ENCODE measurements at places on chromosomes 16 and 17.

GRCh38 chr16:54719624-54720023, 211.0 kb upstream of the IRX5 start:
- DNase-seq = no peak

DNA sequence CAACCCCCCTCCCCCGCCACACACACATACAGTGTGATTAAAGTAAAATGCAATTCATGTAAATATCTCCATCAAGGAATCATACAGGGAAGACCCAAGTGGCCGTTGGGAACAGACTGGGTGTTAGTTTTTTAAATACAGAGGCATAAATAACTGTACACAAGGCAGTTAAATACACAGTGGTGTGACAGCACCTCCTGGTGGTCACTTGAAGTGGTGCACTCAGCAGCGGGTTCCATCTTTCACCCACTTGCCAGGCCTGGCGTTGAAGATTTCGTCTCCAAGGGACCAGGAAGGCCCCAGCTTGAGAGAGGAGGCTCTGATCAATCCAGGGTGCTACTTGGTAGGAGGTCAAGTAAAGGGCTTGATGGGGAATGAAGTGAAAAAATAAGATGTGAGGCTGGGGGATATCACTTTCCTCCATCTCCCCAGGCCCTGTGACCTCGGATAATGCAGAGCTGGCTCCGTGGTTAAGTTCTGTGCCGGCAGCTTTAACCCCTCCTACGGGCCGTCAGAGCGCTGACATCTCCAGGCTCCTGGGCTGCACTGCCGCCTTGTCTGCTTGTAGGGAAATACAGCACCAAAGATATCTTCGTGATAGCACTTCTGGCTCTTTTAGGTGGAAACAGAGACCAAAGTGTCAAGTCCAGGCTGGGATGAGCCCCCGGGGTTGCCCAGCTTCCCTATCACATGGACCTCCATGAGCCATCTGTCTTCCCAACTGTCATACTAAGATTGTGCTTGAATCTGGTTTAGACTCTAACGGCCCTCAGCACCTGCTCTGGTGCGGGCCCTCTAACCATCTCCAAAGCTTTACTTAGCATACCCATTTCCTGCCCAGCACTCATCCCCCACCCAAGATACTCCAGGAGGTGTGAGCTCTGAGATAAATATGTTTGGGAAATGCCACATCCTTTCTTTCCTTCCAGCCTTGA, 20.7 kb downstream of the LGALS9 start:
- DNase-seq = peak; percentile 38

GRCh38 chr17:67931227-67931626, 65.0 kb downstream of the C17orf58 start:
- DNase-seq = no peak

- DNase-seq = no peak
Measured at GRCh38 chr17:43475494-43476089, 8.2 kb upstream of the DHX8 start.

DNA sequence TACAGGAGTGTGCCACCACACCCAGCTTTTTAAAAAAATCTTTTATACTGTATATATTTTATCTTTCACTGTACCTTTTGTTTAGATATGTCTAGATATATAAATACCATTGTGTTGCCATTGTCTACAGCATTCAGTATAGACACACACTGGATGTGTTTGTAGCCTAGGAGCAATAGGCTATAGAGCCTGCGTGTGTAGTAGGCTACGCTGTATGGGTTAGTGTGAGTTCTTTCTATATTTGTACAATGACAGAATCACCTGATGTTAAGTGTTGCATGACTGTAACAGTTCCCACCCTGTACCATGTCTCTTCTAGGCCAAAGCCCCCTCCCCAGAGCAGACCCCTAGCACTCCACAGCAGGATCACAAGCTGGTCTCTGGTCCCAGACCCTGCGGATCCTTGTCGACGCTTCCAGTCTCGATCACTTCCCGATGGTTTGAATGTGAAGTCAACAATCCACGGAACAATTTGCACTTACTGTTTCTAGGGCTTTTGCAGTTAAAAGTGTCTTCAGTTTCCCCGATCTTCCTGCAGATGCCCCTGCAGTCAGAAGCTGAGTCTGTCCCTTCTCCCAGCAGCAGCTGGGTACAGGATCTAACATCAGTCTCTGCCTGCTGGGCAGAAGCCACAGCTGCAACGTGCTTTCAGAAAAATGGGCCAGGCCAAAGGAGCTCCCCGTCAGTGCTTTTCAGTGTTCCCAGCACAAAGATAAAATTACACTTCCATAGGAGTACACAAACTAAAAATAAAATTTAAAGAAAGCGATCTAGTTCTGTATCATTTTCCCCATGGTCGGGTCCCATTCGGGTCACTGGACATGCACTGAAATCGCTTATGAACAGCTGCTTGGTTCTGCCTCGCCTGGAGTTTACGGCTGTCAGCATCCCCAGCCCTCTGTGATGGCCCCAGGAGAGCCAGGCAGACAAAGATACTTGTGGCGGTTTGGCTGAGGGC, 35.4 kb downstream of the ADAM11 start:
- DNase-seq = no peak

GRCh38 chr17:63504261-63504660, 18.9 kb upstream of the KCNH6 start:
- no peak for DNase-seq

GRCh38 chr16:70529051-70529777, 5.6 kb downstream of the SF3B3 start:
- DNase-seq = no peak

DNA sequence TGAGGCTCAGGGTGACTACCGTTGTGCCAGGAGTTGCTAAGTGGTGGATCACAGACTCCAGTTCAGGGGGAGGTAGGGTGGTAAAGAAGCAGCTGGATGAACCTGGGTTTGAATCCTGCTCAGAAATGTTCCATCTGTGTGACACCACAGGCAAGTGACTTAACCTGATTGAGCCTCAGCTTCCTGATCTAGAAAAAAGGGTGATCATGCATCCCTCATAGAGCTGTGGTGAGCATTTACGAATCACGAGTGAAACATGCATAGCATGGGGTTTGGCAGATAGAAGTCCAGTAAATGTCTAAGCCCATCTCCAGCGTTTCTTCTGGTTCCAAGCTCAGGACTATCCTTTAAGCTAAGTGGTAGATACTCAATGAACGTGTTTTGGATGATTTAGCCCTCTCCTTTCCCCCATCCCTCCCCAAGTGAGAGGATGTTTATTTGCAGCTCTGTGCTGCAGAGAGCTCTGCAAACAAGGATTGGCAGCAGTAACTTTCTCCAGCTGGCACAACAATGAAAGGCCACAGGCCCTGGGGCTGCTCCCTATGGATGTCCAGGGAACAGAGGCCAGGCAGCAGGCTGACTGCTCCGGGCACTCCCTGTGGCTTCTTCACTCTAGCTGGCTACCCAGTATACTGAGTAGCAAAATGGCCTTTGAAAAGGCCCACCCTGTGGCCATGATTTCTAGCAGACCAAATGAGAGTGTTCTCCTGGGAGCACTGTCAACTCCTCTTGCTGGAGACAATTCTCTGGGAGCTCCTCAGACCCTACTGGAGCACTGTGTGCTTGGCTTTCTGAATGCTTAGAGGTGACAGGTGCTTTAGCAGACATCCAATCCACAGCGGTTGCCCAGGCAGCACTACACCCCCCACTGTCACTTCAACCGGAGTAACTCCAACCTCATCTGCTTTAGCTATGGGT, 21.3 kb downstream of the CA4 start:
- no peak for DNase-seq

- no peak for DNase-seq
Measured at GRCh38 chr16:67779256-67780014, 26.9 kb downstream of the RANBP10 start.

DNA sequence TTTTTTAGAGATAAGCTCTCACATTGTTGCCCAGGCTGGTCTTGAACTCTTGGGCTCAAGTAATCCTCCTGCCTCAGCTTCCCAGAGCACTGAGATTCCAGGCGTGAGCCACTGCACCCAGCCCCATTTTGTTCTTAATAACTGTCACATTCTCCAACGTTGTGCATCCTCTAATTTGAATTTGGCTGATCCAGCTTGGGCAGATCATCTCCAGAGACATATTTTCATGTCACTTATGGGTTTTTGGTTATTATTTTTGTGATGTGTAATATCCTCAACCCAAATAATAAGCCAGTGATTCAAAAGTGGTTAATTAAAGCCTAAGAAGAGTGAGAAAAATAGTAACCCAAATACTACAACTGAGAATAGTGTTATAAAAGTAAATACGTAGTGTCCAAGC, 16.2 kb upstream of the COL1A1 start:
- DNase-seq = no peak

DNA sequence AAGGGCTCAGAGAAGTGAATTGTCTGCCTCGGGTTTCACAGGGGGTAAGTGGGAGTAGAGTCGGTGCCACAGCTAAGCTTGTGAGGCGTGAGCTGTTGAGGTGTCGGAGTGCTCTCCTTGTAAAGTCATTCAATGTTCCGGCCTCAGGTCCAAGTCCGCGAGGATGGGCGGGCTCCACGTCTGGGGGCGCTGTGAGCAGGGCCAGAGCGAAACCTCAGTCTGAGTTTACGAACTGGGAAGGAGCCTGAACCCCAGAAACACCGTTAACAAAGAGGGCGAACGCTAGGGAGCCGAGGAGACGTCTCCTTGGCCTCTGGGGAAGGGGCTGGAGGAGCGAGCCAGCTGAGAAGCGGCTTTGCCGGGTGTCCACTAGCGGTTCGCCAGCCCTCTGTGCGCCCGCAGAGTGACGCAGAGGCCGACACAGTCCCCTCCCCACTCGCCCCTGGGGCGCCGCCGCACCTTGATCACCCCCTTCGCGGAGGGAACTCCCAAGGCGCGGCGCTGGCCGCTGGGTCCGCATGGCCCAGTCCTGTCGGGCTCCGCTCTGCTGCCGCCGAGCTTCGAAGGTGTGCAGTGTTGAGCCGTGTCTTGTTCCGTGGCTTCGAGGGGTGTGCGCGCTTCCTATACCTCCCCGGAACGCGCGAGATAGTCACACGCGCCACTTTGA, 4.9 kb downstream of the IRX3 start:
- DNase-seq = no peak

- DNase-seq = no peak
Measured at GRCh38 chr17:66354981-66355380, 52.6 kb downstream of the PRKCA start.

- DNase-seq = no peak
Measured at GRCh38 chr17:15397620-15398019, 56.2 kb upstream of the TEKT3 start.

- no peak for DNase-seq
Measured at GRCh38 chr16:79192904-79193303, 407.6 kb downstream of the MAF start.

- no peak for DNase-seq
Measured at GRCh38 chr17:760371-760770, 8.3 kb upstream of the GEMIN4 start.

DNA sequence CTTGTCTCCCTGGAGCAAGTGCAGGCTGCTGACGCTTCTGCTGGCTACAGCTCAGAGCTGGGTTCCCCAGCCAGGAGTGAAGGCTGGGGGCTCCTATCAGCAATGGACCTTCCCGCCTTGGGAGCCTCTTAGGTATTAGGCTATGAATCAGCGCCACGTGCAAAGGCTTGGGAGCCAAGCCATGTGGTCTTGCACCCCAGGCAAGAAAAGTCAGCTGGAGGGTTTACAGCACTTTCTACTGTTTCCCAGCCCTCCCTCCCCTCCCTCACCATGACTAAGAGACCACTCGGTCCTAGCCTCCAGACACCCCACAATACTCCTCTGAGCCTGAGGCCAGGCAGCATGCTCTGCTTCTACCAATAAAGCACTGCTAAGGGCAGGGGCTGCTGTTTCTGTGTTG, 12.3 kb downstream of the EPX start:
- DNase-seq = no peak

DNA sequence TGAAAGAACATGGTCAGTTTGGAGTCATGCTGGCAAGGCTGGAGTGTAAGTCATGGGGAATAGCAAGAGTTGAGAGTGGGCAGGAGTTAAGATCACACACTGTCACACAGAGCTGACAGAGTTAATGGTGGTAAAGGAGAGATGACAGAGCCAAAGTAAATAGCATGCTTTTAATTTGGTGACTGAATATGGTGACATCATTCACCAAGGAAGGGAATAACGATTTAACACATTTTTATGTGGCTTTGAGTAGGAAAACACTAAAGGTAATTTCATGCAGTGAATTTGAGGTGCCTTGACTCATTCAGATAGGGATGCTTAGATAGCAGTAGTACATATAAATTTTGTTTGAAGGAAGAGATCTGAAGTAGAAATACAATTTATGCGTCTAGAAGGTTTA, 42.1 kb downstream of the SYNRG start:
- DNase-seq = no peak

DNA sequence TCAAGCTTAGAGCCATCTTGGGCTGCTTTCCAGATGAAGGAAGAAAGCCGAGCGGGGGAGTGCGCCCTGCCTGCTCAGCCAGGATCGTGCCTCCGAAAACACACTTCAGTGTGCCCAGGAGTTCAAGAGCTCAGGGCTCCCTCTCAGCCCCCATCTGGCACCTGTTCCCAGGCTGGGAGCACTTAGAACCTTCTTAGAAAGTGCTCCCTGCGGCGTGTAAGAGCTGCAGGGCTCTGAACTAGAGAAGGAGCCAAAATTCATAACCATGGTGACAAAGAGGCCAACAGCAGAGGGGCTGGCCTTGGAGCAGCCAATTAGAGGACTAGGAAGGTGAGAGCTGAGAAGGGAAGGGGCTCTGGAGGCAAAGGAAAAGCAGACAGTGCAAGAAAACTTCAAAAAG, 59.0 kb upstream of the TNRC6C start:
- DNase-seq = no peak

DNA sequence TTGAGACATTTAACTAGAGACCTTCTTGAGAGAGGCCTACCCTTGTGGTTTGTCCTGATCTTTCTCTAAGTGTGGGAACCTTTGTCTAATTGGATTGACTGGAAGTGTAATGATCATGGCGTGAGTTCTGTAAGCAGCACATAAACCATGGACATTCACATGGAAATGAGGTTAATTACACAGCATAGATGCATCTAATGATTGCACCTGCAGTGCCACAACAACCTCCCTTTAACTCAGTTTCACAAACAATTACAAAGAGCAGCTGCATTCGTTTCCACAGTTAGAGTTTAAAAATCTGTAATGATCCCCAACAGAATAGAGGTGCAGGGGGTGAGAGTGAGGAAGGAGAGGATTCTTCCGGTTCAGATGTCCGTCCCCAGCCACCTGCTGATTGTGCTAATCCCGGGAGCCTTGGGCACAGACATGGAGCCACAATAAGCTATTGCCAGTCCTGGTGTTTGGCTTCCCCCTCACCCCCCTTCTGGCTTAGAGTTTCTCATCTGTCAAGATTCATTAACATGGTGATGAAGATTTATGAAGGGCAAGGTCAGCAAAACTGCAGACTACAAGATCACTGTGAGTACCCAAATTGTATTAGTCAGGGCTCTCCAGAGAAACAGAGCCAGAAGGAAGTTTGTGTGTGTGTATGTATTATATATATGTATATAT, 659.2 kb upstream of the SOX9 start:
- no peak for DNase-seq

- peak; percentile 87 for DNase-seq
Measured at GRCh38 chr16:740764-741505, at the start of gene CIAO3. Gene CIAO3 (minus strand): TSS chr16:740997. CDS start chr16:740985, 12 bp downstream.

Data from stimulated activated CD8-positive, alpha-beta memory T cell treated with anti-CD3 and anti-CD28 coated beads, Interleukin-2, amount 100 ng/mL, for 1 hour (primary cell).